ELF-1 (cell line): ENCODE measurements at places on chromosomes 3 and 15.

- no peak for DNase-seq
Observed at GRCh38 chr3:25683882-25684281, 19.2 kb upstream of the TOP2B start.

- DNase-seq, result no peak
Observed at GRCh38 chr3:181610973-181611265, 100.8 kb upstream of the SOX2 start.

GRCh38 chr15:62997441-62997840, 45.1 kb upstream of the TPM1 start:
- no peak for DNase-seq

- DNase-seq, result no peak
Observed at GRCh38 chr3:178823150-178823549, 248.5 kb downstream of the ZMAT3 start.

- no peak for DNase-seq
Observed at GRCh38 chr15:25169318-25169717, 214.5 kb downstream of the SNRPN start.

DNA sequence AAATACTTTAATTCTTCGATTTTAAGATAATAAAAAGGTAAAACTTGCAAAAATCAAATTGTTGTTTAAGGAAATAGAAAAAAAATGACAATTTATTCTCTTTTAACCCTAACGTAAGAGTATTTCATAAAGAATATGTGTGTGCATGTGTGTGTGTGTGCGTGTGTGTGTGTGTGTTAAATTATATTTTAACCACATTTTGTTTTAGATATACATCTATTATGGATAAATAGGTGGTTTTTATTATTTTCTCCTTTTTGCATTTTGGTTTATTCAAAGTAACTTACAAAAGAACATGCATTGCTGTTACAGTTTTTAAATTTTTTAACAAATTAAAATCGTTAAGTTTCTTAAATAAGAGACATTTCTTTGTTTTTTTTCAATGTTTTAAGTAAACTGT, 414.4 kb downstream of the NAALADL2 start:
- DNase-seq, result no peak

GRCh38 chr15:70053001-70053715, 44.6 kb downstream of the TLE3 start:
- no peak for DNase-seq

DNA sequence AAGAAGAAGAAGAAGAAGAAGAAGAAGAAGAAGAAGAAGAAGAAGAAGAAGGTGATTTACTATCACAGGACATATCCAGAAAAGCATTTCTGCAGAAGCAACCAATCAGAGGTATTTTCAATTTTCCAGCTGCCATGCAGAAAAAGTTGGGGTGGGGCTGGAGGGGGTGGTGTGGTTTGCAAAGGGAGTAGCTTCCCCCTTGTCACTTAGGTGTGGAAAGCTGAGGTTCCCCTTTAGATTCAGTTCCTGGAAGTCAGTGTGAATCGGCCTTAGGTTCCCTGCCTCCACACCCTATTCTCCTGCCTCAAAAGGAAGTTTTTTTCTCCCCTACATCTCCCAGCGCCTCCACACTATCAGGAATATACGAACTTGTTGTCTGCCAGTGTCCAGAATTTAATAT, 276.7 kb upstream of the ARRDC4 start:
- no peak for DNase-seq

DNA sequence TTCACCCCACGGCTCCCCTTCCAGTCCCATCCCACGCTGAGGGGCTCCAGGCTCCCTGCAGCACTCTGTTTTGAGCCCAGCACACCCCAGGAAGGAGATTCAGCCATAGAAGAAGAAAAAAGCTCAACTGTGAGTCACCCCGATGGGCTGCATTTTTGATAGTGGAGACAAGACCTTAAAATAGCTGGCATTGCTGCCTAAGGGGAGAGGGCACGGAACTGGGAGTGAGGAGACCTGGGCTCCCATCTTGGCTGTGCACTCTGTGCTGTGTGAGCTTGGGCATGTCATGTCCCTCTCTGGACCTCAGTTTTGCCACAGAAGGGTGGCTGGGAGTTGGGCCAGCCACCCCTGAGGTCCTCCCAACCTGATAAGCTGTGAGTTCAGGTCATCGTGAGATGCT, 57.2 kb upstream of the SMAD6 start:
- no peak for DNase-seq

DNA sequence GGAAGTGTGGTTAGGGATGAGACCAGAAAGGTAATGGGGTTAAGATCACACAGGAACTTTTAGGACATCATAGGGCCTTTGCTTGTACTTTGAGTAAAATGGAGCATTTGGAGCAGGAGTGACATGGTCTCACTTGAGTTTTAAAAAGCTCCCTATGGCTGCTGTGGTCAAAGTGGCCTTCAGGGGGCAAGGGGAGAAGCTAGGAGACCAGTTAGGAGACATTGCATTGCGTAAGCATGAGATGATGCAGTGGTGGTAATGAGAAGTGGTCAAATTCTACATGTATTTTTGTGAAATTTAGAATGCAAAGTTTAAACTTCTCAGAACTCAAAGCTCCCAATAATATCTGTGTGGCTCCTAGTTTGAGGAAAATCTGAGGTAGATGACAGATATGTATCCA, 27.9 kb downstream of the MED12L start:
- no peak for DNase-seq

DNA sequence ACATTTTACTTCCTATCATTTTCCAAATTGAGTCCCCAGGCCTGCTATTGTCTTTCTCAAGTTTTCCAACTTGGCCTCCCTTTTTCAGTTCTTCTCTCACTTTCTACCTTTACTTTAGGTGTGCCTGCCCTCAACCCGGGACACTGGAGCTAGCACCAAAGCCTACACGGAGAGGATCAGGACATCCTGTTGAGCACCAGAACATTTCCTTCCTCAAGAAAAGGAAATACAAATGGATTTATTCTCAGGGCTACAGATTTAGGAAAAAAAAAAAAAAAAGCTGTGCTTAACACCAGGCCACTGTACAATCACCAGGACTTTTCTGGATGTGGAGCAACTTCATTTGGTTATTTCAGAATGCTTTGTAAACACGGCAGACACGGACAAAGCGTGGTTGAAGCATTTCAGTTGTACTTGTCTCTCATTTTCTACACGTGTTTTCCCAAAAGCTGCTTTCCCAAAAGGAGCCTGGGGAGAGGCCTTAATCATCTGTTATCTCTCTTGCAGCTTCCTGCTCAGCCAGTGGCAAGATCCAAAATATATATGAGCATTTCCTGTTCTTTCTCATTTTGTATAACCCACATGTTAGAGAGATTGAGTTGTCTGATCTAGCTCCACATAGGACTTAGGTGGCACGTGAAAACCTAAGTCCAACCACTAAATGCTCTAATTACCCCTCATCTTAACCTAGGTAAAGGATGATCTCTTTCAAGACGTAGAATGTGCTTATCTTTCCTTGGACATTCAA, 15.5 kb upstream of the ATP1B3 start:
- no peak for DNase-seq

DNA sequence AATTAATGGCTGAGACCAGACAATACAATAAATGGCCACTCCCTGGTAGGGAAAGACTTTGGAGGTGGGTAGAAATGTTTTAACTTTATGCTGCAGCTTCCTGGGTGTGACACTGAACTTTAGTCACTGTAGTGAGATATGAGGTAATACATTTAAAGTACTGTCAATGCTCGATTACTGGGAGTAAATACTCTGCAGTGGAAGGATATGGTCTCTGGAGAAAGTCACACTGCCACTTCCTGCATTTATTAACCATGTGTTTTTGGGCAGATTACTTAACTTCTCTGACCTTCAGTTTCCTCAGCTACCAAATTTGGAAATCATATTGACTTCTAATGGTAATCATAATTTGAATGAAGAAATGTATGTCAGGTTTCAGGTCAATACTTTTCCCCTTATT, 317.1 kb upstream of the TGFBR2 start:
- no peak for DNase-seq

DNA sequence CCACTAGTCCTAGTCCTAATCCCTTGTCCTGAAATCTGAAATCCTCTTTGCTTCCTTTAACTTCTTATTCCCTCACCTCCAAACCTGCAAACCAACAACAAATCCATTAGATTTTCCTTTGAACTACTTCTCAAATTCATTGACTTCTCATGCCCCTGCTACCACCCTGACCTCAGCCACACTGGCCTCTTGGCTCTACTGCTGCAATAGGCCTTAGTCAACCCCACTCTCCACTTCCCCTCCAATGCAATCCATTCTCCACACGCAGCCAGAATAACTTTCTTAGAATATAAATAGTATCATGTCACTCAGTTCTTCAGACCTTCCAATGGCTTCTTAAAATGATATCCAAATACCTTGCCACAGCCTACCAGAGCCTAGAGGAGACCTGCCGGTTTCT, 131.1 kb upstream of the GADL1 start:
- DNase-seq, result no peak

DNA sequence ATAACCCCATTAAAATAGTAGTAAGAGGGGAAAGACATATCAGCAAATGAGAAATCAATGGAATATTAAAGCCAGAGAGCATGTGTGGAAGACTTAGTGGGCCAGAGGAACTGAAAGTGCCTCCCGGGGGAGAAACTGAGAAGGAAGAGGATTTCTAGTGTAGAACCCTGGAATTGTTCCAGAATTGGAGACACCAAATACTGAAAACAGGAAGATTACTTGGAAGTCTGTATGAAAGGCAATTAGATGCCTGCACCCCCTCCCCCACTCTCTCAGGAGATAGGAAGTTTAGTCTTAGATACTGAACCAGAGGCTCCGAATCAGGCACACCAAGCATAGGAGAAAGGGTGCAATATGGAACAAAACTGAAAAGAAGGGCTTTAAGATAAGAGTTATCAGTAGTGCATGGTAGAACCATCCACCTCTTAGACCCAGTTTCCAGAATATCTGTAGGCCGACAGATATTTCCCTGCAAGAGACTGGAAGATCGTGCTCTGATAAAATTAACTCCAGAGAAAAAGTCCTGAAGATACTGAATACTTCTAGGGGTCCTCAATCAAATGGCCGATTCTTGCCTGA, 32.4 kb downstream of the KLHL18 start:
- no peak for DNase-seq

DNA sequence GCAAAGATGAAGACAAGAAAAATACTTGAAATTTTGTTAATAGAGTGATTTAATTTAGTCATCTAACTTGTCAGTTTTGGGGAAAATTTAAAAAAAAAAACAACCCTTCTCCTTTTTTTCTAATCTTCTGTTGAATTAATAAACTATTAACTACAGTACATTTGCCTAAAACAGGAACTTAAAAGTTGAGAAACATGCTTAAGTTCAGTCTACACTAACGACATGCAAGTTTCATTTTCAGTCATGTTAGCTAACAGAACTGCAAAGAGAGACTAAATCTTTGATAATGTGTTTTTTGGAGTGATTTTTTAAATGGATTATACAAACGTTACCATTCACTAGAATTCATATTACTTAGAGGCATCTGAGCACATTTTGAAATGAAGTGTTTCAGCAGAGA, 71.9 kb upstream of the MBNL1 start:
- no peak for DNase-seq

- no peak for DNase-seq
Observed at GRCh38 chr3:73674280-73674679, 49.5 kb upstream of the PDZRN3 start.

- no peak for DNase-seq
Observed at GRCh38 chr3:56612146-56612545, 55.2 kb downstream of the CCDC66 start.

DNA sequence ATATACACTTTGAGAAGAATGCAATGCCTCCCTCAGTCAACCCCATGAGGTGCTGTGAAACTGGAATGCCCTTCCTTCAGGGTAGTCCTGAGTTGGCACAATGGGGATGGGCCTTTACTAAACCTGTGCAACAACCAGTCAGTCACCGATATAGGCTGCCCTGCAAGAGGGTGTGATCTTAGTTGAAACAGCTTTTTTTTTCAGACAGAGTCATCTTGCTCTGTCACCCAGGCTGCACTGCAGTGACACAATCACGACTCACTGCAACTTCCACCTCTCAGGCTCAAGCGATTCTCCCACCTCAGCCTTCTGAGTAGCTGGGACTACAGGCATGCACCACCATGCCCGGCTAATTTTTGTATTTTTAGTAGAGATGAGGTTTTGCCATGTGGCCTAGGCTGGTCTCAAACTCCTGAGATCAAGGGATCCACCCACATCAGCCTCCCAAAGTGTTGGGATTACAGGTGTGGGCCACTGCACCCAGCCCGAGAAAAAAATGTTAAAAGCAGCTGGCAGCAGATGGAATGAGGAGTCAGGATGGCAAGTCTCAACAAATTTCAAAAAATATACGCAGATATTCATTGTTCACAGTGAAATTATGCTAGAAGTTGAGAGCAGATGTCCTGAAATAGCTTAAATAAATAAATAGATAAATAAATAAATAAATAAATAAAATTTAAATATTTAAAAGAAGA, 31.8 kb downstream of the MYO5A start:
- DNase-seq, result no peak

DNA sequence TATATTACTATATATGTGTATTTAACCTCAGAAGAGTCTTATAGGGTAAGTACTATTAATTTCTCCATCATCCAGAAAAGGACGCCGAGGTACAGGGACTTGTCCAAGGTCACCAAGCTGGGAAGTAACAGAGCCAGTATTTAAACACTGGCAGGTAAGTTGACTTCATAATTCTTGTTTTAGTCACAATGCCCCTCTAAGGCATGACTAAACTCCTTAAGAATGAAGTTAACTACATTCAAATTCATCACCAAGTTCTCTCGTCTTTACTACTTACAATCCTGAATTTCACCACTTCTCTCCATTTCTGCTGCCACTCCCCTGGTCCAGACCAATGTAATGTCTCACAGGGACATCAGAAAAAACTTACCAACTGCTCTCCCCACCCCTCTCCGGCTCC, 312.1 kb downstream of the GRM7 start:
- DNase-seq, result no peak

DNA sequence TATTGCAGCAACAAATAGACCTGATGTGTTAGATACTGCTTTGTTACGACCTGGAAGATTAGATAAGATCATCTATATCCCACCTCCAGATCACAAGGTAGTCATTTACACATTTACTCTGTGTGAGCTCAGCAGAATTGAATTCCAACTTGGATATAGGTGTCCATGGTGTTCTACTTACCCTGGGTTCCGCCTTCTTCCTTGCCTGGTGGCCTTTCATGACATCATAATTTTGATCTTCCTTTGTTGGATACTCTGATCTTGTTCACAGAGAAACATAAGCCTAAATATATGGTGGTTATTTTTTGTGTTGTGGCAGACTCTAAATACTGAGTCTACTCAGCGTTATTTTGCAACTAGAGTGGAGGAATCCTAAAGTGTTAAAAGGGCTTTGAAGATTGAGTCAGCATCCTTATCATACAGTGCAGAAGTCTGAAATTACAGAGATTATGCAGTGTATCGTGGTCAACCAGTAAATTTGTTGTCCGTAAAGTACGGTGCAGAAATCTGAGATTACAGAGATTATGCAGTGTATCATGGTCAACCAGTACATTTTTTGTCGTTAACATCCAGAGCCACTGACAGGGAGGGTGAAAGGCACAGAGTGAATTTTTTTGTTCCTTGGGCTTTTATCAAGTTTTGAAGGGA, 39.1 kb upstream of the GATM start:
- DNase-seq, result no peak

GRCh38 chr3:175342196-175342595, 483.1 kb downstream of the NAALADL2 start:
- DNase-seq, result no peak

GRCh38 chr15:68719051-68719450, 101.6 kb downstream of the ANP32A start:
- no peak for DNase-seq

- DNase-seq, result no peak
Observed at GRCh38 chr3:63927422-63928280, 15.5 kb upstream of the SCAANT1 start.

GRCh38 chr3:147680837-147681483, 271.8 kb downstream of the ZIC1 start:
- DNase-seq, result no peak
